ENCODE measurements at places on chromosomes 7 and 10. TPM values are rescaled to one million over a fixed set of nuclear protein-coding genes. Genes with fewer than 3 reads are reported as not detected.

Gene KIFBP
- 16.3 TPM for total RNA-seq

Gene OR2A42
- total RNA-seq, result not detected

Gene LRRD1
- total RNA-seq, result not detected

Gene ZNF273
- total RNA-seq, result 19.2 TPM

Gene KIAA1549
- total RNA-seq, result 0.93 TPM

GRCh38 chr7:33044401-33044718 lies 18.2 kb downstream of the NT5C3A start:
- no peak for DNase-seq

DNA sequence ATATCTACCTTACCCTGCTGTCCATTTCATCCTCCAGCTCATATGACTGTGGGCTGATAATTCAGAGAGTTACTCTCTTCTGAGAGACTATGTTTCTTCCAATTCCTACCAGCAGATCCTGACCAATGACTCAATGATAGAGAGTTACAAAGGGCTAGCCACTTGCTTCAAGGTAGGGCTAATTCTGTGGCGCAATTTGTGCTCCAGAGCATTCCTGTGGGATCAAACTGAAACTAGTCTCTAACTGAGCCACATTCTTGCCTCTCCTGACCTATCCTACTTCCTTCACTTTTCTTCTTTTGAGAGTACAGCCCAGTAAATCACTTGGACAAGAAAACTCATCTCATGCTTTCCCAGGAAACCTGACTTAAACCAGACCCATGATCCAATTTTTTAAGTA lies 17.9 kb upstream of the ASZ1 start:
- no peak for DNase-seq

DNA sequence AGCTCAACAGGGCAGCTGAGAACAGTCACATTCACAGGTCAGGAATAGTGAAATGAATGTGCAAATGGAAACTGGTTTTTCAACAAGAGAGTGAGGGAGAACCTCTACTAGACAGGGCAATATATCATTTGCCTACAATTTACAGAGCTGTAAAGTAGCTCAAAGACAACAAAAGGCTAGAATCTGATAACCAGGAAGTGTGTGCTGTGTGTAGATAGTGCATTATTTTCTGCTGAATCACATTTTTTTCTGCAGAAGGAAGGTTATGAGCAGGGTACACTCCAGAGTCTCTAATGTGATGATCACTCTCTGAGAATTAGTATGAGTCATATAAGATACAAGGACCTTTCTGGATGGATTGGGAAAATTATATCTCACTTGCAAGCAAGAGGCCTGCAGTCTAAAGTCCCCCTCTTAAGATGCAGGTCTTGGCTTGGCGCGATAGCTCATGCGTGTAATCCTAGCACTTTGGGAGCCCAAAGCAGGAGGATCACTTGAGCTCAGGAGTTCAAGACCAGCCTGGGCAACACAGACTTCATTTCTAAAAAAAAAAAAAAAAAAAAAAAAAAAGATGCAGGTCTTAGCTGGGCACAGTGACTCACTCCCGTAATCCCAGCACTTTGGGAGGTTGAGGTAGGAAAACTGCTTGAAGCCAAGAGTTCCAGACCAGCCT lies 59.9 kb upstream of the COBL start:
- no peak for DNase-seq

GRCh38 chr10:24897326-24897926 lies 55.0 kb downstream of the PRTFDC1 start:
- no peak for DNase-seq

DNA sequence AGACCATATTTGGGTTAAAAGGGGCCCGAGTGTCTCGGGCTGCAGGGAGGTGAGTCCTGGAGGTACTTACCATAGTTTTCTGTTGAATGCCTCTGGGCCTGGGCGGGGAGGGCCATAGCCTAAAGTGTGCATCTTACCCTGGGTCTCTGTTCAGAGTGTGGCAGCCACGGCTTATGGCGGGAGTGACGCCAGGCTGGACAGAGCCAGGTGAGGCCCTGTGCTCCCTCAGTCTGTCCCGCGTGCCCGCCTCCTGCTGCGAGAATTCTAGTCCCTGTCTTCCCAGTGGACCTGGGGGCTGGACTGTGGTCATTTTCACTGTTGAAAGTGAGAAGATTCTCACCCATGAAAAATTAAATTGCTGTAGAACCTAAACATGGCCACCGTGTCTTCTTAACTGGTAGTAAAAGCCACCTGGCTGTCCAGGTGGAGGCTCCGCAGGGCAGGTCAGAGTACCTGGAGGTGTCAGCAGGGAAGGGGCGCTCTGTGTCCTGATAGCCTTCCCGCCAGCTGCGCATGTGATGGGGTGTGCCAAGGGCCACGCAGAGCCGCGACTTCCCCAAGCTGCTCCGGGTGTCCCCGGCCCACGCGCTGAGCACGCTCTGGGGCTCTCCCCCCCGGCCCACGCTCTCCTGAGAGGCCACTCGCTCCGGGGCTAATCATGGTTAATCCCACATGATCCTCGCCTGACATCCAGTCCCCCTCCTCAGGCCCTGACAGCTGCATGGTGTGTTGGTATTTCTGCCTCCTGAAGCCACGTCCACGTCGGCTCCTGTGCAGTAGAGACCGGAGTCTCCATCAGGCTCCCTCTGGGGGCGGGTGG lies 20.3 kb downstream of the INPP5A start:
- no peak for DNase-seq

- no peak for DNase-seq
Measured at GRCh38 chr10:108090476-108091215, 926.1 kb upstream of the SORCS1 start.

DNA sequence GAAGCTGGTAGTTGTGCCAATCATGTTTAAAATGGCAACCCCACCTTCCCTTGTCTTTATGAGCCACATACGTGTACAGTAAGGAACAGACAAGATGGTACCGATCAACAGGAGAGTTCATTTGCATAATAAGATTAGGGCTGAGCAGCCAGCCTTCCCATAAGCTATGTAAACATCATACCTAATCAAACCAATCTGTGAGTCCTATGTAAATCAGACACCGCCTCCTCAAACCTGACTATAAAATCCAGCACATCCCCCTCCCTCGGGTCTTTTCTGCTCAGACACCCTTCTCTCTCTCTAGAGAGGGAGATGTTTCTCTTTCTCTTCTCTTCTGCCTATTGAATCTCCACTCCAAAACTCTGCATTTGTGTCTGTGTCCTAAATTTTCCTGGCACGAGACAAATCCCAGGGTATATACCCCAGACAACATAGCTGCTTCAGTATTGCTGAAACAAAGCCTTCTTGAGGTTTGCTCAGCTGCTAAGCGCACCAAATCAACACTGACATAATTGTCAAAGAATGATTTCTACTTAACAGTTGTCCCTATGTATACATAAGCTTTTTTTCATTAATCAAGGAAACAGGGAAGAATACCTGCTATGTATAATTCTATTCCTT lies 279.2 kb downstream of the THSD7A start:
- DNase-seq, result no peak

DNA sequence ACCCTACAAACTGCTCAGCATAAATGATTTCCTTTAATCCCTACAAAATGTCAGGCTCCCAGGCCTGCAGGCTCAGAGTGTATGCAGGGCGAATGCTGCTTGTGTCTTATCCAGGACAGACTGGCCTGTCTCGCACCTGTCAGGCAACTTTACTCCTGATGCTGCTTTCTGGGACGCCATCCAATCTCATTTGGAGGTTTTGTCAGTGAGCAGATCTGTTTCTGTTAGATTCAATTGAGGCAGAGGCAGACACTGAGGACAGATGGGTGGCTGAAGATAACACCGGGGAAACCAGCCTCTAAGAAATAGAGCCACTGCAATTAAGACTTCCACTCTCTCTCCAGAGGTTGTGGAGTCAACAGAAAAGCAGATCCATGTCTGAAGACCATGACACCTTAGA lies 115.6 kb downstream of the DPP6 start:
- no peak for DNase-seq
